ENCODE measurements at places on chromosomes 1 and 21.

DNA sequence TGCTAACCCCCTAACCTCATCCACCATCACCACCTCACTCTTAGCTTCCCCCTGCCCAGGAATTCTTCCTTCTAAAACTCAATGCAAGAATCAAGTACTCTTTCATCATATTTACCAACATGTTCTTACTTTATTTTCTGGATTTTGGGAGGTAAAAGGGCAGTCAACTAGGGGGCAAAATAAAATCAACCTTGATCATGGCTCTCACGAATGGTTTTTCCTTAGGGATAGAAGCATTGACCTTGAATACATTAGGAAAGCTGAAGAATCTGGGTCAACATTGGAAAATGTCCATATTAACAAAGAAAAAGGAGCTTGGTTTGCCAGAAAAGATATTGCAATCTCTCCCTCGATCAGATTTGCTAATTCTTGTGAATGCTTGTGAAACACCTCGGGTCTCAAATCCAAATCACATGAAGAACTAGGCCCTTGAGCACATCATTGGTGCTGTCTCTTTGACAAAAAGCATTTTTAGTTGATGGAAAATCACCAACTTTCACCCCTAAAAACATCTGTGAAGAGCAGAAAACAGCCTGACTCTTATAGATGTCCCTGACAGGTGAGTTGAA is 58.9 kb downstream of the ZC3H11B start:
- DNase-seq: no peak

GRCh38 chr1:25861316-25862286 is 2.3 kb upstream of the AUNIP start:
- no peak for DNase-seq

DNA sequence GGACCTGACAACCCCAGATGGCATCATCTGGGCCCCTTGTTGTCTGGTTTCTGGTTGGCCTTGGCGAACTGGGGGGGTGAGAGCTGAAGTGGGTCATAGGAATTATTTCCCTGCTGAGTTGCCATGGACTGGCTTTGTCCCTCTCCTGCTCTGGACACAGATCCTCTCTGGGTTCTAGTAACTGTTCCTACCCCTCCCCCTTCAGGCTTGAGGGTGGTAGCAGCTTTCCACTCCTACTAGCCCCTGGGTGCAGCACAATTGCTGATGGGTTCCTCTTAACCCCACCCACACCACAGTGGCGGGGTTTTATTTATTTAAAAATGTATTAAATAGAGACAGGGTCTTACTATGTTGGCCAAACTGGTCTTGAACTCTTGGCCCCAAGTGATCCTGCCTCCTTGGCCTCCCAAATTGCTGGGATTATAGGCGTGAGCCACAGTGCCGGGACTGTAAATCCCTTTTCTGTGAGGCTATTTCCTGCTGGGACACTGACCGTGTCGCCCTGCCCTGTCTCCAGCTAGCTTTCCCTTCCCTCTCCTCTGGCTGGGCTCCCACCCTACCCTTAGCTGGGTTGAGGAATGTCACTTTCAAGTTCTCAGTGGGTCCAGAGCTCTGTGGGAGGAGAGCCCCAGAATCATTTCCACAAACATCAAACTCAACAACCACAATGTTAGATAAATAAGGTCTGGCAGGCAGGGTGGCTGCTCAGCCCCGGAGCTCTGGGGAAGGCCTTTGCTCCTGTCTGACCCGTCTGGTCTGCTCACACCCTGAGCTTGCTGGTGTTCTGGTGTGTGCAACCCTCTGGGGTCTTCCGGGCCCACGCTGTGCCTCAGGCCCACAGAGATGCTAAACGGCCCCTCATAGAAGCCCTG is 112.7 kb upstream of the WNT4 start:
- no peak for DNase-seq

- DNase-seq: no peak
Observed at GRCh38 chr1:8152731-8153702, 126.9 kb upstream of the ERRFI1 start.

DNA sequence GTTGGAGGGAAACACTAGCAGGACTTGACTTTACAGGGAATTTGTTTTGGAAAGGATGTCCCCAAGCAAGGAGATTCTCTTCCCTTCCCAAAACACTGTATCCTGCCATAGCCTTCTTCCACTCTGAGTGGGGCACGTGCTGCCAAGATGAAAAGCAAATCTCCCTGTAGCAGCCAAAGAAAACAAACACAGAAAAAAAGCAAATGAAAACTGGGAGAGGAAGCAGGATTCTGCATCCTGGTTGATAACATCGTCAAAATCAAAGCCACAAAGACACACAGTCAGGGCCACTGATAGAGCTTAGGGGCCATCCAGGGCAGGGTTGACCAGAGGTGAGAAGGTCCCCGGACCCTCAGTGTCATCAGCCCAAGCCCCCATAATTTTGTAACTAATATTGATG is 16.0 kb upstream of the MTARC2 start:
- no peak for DNase-seq

GRCh38 chr1:93095804-93096585 is 16.9 kb downstream of the MTF2 start:
- no peak for DNase-seq

GRCh38 chr1:26401891-26402290 is 8.7 kb upstream of the LIN28A start:
- peak; percentile 9 for DNase-seq

DNA sequence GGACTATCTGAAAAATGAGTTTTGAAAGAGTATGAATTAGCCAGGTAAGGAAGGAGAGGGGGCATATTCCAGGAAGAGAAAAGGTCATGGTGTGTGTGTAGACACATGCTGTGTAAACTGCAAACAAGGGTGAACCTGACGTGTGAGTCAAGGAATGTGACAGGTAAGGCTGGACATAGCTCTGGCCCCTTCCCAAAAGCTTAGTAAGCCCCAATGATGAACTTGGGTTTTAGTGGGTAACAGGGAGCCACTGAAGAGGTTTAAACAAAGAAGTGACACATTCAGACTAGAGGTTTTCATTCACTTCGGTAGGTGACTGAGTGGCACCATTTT is 36.7 kb downstream of the EGLN1 start:
- DNase-seq: no peak

DNA sequence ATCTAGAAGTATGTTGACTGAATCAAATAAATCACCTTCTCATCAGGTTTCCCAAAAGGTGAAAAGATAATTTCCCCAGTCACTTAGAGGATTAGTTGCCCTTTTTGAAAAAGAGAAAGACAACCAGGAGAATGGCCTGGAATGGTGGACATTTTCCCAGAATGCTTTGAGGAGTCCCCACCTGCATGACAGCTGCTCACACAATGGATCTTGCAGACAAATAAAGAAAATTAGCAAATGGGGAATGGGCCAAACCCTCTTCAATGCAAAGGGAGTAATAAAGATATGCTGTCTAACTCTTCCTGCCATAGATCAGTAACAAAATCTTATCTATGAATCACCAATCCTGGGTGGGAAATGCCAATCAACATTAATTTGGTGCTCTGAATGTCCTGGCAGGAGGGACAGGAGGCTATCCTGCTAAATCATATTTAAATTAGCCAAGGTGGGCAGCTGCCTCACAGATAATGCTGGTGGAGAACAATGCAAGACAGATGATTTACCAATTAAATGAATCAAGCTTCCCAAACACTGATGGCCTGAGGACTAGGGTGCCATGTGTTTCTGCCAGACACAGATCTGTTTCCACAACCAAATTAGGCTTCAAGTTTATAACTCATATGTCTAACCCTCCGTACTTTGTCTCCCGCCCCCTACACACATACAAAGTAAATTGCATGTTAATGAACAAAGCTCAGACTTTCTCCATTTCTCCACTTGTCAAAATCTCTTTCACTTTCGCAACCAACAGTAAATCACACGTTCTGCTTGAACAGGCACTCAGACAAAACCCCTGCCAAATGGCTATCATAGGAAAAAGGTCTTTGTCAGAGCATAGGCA is 488.0 kb upstream of the PLXNA2 start:
- peak; percentile 72 for DNase-seq

DNA sequence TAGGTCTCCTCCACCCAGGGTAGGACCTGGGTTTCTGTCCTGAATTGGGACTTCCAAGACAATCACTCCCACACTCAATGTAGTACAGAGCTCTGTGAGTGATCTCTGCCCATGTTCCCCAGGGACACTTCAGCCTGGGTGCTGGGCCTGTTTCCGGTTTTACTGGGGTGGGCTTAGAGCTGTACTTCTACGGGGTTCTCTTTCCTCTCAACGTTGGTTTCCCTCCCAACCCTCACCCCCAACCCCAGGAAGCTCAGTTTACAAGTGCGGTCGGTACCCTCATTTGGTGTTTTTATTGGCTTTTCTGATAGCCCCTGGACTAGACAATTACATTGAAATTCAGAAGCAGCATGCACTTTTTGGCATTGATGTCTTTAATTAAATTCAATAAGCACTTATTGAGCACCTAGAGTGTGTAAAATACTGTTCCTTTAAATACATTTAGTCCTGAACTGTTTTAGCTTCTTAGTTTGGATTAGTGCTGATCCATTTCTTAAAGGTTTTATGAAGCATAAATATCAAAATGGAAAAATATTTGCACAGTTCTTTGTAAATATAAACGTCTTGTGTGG is 542 bp upstream of the XPR1 start:
- DNase-seq: no peak

Data from DMS79 treated with DMSO at 0.1 percent for 48 hours (cell line).